ENCODE measurements at places on chromosomes 1 and 21.

- no peak for DNase-seq
These were observed 9.4 kb downstream of the LHX4 start for GRCh38 chr1:180239145-180240096.

GRCh38 chr1:35573198-35574124, at the start of gene TFAP2E:
TSS of gene TFAP2E (plus strand) at chr1:35573314. CDS start at chr1:35573578, 264 bp downstream.
- DNase-seq = no peak

DNA sequence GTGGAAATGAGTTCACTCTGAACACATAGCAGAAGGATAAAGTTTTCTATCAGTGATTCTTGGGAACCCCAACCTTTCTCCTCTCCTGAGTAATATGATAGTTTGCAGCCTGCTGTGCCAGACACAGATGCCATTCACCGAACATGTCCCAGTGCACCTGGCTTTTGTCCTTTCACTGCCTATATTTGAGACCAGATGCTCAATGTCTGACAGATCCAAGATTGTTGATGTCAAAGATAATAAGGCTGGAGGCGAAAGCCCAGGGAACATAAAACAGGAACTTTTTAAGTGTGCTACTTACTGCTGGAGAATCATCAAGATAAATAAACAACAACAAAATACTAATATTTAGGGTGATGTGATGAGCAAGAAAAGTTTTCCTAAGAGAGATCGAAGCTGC, 139.3 kb downstream of the TIAM1 start:
- DNase-seq = no peak

GRCh38 chr1:28161751-28162150, 14.7 kb downstream of the PTAFR start:
- no peak for DNase-seq

- DNase-seq = no peak
These were observed 121.0 kb downstream of the VAV3 start for GRCh38 chr1:107843989-107844388.

GRCh38 chr1:53188099-53188498, 8.5 kb upstream of the CPT2 start:
- no peak for DNase-seq

- DNase-seq = no peak
These were observed 7.9 kb downstream of the CSTB start for GRCh38 chr21:43767984-43768867.

- DNase-seq = peak; percentile 34
These were observed 35.6 kb upstream of the TMEM61 start for GRCh38 chr1:54944610-54945392.

DNA sequence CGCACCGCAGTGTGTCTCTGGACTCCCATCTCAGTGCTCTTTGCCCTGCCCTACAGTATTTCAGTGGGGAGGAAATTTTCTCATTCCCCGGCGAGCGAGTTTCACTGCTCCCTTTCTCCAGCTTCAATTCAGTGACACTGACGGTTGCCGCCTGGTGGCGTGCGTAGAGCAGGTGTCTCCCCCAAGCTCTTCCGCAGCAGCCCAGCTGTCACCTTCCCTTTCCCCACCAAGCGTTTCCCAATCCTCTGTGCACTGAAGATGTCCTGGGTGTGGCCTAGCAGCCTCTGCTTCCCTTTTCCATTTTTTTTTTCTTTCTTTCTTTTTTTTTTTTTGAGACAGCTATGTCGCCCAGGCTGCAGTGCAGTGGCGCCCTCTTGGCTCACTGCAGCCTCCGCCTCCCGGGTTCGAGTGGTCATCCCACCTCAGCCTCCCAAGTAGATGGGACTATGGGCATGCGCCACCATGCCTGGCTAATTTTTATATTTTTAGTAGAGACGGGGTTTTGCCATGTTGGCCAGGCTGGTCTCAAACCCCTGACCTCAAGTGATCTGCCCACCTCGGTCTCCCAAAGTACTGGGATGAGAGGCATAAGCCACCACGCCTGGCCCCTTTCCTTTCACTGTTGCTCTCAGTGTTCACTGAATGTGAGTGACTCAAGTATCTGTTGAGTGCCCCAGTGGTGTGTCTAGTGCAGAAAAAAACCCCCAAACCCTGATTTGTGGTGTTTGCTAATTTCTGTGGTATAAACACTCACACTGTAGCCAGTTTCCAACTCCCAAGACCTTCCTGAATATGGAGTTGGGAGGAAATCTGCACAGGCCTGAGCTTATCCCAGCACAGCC, 30.1 kb downstream of the TNFRSF1B start:
- no peak for DNase-seq

GRCh38 chr21:42144679-42145568, 73.8 kb downstream of the UMODL1 start:
- DNase-seq = no peak

GRCh38 chr1:211285196-211285595, 26.0 kb downstream of the RCOR3 start:
- no peak for DNase-seq

- DNase-seq = no peak
These were observed 51.2 kb downstream of the TNFRSF8 start for GRCh38 chr1:12114340-12114683.

DNA sequence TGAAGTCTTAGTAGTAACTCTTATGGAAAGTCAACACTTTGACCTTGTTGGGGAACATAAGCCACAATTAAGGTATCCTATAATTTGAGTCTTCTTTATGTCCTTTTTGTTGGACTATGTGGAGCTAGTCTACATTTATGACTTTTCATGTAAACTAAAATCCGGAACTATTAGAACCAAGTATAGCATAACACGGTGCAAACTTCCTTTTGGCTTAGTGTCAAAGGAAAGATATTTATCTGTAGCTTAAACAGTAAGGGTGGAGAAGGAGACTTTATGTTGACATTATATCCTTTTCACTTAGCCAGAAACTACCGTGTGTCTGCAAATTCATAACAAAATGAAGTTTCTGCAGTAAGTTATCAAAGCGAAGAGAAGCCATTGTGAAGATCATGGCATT, 7.3 kb downstream of the UAP1 start:
- no peak for DNase-seq

DNA sequence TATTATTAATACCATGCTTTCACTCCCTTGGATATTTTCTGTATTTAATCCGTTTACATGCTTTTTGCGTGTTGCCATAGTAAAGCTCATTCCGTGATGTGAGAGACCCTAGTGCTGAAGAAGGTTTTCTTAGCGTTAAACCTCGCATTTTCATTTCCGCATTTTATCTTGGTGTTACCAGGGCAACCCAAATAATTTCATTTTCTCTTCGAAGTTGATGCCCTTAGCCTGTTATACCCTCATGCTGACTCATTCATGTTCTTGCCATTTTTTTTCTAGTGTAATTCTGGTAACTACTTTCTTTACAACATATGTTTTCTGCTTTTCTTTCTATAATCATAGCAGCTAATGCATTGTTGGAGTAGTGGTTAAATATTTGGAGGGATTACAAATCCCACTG, 37.2 kb downstream of the LRRC8C start:
- no peak for DNase-seq

DNA sequence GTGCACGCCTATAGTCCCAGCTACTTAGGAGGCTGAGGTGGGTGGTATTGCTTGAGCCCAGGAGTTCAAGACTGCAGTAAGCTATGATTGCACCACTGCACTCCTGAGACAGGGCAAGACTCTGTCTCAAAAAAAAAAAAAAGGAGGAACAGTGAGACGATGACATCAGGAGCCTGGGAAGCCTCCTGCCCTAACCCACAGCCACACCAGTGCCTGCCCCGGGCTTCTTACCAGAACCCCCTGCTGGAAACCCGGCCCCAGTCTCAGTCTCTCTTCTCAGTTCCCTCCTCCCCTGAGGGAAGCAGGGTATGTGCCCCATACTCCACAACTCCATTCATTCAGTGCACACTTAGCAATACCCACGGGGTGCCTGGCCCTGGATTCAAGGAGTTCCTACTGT, 9.1 kb downstream of the COL8A2 start:
- DNase-seq = no peak

DNA sequence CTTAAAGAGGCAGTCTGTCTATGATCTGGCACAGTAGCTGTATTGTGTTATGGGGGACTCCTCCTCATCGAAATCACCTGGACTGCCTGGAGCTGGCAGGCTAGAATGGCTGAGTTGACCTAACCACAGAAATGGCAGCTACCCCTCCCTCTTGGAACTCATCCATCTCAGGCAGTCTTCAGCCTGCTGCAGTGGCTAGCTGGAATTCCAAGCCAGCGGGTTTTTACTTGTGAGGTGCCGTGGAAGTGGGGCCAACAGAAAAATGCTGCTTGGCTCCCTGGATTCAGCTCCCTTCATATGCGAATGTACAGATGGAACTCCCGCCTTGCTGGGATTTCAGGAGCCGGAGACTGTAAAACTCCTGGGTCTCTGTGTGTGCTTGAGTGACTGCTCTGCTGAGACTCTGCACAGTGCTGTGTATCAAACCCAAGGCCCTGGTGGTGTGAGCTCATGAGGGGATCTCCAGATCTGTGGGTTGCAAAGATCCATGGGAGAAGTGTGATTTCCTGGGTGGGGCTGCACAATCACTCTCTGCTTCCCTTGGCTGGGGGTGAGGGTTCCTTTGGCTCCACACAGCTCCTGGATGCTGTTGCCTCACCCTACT, 316.9 kb downstream of the CTH start:
- DNase-seq = no peak

GRCh38 chr1:93142161-93142560, 38.1 kb downstream of the TMED5 start:
- DNase-seq = no peak

- no peak for DNase-seq
These were observed 30.9 kb downstream of the SMIM12 start for GRCh38 chr1:34828611-34829010.

GRCh38 chr1:174786760-174787159, 213.0 kb upstream of the CACYBP start:
- no peak for DNase-seq

DNA sequence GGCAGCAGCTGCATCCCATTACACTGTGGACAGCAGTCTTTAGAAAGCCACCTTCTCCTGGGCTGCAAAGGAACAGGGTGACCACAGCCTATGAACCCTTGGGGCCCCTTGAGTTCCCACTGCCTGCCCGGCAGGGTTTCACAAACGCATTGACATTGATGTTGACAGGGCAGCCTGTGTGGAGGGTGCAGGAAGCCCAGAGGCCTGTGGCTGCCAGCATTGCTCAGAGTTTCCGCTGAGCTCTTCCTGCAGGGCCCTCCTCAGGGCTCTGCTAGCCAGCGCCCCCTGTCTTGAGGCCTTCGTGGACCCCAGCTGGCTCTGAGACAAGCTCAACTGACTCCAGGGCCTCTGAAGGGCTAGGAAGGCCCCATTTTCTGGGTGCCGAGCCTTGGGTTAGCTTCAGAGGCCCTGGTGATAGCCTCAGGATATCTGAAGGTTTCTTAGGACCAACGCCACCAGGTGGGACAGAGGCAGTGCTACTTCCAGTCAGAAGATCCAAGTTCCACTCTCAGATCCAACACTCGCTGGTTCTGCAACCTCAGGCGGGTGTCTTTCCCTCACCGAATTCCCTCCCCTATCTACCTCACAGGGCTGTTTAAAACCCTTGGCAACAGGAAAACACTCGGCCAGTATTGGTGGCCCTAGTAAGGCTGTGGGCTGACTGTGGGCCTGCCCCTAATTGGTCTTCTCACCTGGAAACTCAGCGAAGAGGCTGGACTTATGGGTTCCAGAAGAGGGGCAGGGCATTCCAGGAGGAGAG, 27.2 kb upstream of the EPS8L3 start:
- no peak for DNase-seq

GRCh38 chr1:234944439-234945344, 183.9 kb downstream of the TOMM20 start:
- no peak for DNase-seq

GRCh38 chr21:45039317-45040156, 34.8 kb upstream of the ADARB1 start:
- no peak for DNase-seq

DNA sequence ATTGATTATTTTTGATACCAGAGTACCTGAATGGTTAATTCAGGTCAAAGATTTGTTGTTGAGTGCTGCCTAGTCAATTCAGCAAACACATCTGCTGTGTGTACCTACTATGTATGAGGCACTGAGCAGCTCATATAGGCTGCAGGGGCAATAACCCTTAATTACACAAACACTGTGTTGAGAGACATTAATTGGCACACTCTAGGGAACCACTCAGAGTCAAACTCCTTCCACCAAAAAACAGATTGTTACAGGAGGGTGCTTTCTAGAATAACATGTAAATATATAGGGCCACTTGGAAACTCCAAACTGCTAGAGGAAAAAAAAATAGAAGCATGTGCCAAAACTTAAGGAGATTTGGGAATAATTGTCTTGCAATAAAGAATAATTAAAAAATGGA, 31.3 kb downstream of the UBE2U start:
- DNase-seq = no peak

DNA sequence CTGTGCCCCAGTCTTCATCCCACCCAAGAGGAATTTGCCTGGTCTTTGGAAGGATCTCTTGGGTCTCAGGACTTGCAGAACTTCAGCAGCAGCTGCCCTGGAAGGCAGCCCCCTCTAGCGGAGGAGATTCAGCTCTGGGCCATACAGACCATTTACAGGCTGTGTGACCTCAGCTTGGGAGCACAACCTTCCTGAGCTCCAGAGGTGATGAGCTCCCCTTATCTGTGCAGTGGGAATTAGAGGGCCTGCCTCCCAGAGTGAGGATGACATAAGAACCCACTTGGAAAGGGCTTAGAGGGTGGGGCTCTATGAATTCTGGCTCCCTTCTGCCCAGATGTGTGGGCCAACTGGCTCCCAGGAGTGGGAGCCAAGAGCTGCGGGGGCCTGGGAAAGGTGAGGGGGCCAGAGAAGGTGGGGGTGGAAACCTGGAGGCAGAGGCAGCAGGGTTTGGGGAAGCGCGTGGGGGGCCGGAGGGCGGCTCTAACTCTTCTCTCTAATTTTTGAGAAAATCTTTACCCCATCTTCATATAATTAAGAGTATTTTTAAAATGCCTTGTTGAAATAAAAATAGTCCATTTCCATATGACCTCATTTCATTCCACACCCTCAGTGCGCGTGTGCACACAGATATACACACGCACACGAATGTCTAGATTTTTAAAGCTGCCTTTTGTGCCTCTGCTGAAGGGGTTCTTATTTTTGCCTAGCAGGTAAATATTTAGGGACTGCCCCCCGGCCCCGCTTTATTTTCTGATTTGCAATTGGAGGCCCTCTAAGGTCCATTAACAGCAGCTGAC, 21.5 kb downstream of the EPHB2 start:
- DNase-seq = no peak

- no peak for DNase-seq
These were observed 112.5 kb upstream of the RUNX3 start for GRCh38 chr1:25042331-25043227.

Data from BJ (cell line).